ENCODE measurements at places on chromosomes 7 and 10.

- DNase-seq = no peak
These were observed 31.6 kb downstream of the SH3PXD2A start for GRCh38 chr10:103823706-103824272.

DNA sequence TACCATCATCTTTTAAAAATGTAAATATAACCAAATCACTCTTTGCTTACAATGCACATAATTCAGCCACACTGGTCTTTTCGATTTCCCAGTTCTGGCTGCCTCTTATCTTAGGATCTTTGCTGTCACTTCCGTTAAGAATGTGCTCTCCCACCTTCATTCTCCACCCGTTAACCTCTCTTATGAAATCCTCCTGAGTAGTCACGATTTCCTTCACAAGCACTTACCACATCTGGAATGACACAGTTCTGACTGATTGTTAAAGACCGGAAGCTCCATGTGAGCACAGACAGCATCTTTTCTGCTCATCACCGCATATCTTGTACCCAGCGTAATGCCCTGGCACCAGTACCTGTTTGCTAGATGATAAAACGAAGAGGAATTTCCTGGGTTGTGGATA is 84.3 kb downstream of the CUL2 start:
- no peak for DNase-seq

DNA sequence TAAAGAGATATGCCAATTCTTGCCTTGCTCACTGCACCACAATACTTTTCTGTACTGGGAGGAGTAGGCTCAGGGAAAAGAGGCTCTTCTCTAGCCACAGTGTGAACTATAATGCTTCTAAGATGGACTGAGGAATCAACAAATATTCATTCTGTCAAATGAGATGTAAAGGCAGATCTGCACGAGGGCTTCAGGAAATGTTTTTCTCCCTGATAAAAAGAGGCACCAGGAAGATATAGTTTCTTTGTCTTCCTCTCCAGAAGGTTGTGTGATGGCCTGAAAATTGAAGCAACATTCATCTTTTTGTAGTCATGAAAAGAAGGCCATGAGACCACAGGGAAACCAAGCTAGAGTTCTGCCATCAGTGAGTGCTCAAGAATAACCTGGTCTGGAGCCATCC is 79.1 kb upstream of the NME8 start:
- DNase-seq = no peak

GRCh38 chr7:42573881-42574672 is 337.1 kb upstream of the GLI3 start:
- no peak for DNase-seq

DNA sequence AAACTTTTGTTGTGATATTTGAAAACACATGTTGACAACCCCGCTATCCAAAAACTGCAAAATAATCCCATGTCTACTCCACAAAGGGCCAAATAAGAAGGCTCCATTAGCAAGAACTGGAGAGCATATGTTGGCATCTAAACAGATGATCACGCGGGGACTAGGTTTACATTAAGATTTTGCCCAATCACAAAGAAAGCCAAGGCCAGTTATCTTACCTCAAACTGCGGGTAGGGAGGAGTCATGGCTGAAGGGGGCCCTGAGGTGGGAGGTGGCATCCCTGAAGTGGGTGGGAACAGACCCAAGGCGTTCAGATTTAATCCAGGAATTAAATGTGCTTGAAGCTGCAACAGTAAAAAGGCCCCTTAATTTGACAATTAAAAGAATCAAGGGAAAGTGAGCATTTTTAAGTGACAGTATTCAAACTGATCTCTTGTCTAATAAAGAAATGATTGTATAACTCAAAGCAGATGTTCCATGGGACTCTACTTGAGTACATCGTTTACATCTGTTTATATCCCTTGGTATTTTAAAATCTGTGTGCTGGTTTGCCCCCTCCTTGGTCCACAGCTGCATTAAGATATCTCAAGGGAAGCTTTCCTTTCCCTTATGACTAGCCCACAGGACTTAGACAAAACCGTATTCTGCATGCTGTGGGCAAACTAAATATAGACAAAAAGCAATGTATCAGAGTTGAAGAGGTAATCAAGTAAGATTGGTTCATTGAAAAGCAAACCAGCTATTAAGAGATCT is 42.9 kb downstream of the MALSU1 start:
- no peak for DNase-seq

DNA sequence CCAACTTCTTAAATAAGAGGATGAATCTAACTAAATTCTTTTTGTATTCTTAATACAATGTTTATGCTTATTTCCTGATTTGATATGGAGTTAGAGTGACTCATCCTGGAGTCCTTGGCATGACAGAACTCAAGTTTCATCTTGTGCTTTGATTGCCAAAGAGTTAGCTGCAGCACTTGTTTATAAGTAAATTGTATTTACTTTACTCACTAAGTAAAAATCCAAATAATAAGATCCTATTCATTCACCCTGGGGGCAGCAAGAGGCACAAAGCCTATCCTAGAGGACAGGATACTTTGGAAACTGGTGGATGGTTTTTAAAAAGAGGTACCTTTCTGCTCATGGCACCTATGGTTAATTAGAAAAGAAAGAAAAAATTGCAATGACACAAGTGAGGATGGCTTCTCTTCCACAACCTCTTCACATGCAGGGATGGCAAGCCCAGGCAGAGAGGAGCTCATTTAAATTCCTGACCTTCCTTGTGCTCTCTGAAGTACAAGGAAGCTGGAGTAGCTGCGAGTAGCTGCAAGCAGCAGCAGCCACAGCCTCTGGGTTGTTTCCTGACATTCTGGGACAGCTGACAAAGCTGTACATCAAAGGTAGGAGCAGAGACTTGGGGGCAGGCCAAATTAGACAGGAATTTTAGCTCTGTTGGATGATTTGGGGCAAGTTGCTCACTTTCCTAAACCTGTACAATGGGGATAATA is 28.5 kb upstream of the CROT start:
- no peak for DNase-seq

DNA sequence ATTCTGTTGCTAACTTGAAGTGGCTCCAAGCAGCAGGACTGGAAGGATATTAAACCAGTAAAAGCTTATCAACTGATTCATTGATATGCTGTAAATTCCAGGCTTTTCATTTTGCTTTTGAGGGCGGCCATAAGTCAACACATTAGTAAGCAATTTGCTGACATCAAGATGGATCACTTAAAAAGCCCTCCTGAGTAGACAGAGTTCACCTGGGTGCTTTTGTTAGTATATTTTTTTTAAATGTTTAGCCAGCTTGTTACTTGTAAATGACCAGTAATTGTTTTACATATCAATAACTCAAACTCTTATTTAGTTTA is 26.5 kb downstream of the RNF32 start:
- DNase-seq = no peak

DNA sequence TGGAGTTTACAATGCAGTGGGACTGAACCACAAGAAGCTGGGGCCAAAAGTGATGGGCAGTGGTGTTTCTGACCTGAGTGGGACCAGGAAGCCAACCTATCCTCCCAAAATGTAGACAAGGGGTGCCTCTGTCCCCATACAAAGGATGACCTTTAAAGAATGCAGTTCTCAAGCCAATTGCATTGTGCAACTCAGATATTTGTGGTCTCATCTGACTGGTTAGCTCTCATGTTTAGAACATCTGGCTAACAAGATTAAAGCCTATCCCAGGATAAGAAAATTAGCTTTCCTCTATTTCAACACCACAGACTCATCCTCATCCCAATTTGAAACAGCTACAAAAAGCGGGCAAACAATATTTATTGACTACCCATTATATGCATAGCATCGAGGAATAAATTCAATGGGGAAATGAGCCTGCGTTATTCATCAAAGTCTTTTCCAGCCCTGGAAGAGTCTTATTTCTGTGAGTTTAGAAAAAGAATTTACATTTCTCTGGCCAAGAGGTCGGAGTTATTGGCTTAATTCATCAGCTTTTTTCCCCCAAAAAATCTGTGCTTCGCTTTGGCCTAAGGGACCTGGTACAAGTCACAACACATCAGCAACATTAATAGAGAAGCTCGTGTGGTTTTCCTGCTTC is 26.7 kb downstream of the ELMO1 start:
- DNase-seq = no peak

GRCh38 chr7:104795616-104796398 is 218.2 kb upstream of the KMT2E start:
- no peak for DNase-seq

DNA sequence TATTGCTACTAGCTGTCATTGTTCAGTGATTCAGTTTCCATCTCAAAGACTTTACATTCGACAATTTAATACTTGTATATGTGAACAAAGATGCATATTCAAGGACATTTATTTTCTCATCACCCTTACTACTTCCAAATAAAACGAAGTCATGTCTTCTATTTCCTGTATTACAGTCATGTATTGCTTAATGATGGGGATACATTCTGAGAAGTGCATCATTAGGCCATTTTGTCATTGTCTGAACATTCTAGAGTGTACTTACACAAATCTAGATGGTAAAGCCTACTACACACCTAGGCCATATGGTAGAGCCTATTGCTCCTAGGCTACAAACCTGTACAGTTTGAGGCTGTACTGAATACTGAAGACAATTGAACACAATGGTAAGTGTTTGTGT is 6.5 kb downstream of the C10orf95 start:
- no peak for DNase-seq

DNA sequence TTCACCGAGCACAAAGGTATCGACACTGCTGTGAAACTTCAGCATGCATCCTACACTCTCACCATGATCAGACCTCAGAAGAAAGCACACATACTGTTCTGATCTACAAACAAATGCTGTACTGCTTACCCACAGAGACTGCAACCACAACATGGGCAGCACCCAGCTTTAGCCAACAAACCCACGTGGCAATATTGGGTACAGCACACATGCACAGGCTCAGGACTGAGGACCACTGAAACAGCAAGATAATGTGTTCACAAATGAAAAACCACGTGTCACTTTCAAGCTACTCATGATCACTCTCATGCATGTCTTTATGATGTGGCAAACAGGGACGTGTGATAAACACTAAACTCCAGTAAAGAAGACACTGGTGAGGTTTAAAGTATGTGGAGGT is 119.3 kb upstream of the PTN start:
- DNase-seq = no peak

- DNase-seq = no peak
These were observed 810 bp downstream of the OPN4 start for GRCh38 chr10:86655173-86655540.

DNA sequence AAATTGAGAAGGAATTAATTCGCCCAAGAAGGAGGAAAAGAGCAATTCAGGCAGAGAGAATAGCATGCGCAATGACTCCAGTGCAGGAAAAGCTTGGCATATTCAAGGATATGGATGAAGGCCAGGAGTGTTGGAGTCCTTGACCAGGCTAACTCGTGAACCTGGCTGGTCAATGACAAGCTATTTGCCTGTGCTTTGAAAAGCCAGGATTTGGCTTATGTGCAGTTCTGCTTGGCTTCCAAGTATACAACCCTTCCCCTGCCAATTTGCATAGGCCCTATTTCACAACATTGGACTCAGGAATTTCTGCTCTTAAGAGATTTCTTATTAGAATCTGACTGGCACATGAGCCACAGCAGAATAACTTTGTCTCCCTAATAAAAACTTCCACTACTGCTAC is 72.3 kb upstream of the SP8 start:
- DNase-seq = no peak

- no peak for DNase-seq
These were observed 4.6 kb upstream of the MYH16 start for GRCh38 chr7:99267841-99268576.

DNA sequence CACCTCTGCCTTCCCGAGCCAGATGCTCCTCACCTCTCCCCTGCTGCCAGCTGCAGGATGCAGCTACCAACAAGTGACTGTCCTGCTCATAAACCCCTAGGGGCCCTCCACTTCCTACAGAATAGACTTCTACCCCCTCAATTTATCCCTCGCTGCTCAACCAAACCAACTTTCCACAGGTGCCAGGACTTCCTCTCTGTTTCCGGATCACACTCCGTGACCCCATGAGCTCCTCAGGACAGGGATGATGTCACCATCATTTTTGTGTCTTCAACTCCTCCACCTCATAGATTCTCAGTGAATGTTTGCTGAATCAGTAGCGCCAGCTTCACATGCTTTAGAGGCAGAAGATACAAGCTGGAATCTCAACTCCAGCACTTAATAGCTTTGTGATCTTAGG is 25.8 kb upstream of the ADRB1 start:
- DNase-seq = no peak

DNA sequence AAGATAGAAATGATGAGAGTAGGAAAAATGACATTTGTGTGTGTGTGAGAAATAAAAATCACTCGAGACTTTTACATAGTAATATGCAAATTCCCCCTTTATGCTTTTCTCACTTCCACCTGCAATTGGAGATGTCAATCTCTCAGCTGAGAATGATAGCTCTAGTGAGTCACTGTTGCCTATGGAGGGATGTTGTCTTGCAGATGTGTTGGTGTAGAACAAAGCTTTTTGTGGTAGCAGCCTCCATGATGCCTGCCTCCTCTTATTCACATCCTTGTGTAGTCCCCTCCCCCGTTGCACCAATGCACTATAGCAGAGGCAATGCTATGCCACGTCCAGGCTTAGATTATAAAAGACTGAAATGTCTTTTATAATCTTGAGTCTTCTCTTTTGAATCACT is 33.8 kb downstream of the SPAG6 start:
- DNase-seq = no peak

- no peak for DNase-seq
These were observed 1.5 kb downstream of the FHIP2A start for GRCh38 chr10:114823077-114823463.

GRCh38 chr7:93284908-93285307 is 52.7 kb downstream of the VPS50 start:
- no peak for DNase-seq

GRCh38 chr10:98090822-98091221 is 43.6 kb upstream of the R3HCC1L start:
- DNase-seq = no peak

DNA sequence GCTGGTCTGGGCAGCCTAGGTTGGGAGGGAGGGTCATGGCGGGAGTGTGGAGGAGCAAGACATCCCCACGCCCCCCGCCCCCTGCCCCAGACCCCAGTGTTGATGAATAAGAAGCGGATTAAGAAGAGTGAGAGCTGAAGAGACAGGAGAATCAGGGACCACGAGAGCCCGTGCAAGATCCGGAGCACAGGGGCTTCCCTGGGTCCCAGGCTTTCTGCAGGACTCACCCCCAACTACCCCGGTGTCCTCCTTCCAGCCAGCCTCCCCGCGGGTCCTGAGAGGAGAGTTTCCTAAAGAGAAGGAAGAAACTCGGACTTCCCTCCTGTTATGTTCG is 20.1 kb downstream of the GHRHR start:
- no peak for DNase-seq

GRCh38 chr10:31803606-31804351 is 124.9 kb downstream of the ARHGAP12 start:
- no peak for DNase-seq
